Stimulated activated CD8-positive, alpha-beta memory T cell treated with anti-CD3 and anti-CD28 coated beads, Interleukin-7, amount 100 ng/mL, for 24 hours (primary cell): ENCODE measurements at places on chromosomes 13 and 19.

GRCh38 chr13:66915596-66916185 is 314.4 kb downstream of the PCDH9 start:
- no peak for DNase-seq

- DNase-seq: no peak
Measured at GRCh38 chr19:45477713-45478453, 10.1 kb downstream of the FOSB start.

DNA sequence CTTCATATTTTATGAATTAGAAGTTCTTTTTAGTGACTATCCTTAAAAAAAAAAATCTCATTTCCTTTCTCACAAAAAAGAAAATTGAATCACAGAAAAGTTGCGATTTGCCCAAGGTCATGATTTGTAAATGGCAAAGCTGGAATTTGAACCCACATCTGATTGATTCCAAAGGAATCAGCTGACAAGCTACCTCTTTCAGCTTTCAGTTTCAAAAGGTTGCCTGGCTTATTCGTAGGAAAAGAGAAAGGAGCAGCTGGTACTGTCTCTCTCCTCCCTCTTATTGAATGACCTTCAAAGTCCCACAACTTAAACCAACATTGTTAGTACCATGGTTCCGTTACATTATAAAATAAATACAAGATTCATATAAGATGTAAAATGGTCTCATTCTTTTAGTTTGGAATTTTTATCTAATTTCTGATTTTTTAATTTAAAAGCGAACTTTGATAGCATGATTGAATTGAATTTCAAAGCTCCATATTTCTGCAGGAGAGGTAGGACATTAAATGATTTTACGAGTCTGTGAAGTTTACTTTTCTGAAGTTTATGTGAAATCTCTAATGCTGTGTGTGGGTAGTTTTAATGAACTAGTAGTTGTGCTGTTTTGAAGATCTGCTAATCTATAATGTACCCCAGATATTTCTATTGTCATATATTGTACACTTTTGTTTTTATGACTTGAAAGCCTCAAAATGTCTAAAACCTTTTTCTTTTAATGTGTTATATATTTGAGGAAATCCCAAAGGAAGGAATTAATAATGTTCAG is 18.5 kb upstream of the KCTD4 start:
- no peak for DNase-seq

- no peak for DNase-seq
Measured at GRCh38 chr13:98374750-98375149, 197.7 kb upstream of the RNF113B start.

DNA sequence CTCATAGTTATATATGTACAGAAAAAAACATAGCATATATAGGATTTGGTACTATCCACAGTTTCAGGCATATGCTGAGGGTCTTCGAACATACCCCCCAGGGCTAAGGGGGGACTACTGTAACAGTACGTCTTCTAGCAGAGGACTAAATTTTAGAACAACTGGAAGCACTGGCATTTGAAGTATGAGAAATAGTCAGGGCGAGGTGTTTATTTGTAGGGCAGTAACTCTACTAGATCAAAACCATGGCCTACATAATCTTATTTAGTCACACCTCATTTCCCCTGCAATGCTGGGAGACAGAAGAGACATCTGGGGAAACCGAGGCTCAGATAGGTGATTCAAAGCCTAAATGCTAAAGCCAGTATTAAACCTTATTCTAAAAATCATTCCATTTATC is 245.6 kb downstream of the DCT start:
- no peak for DNase-seq

- DNase-seq: no peak
Measured at GRCh38 chr13:106918557-106918860, 350.6 kb upstream of the ARGLU1 start.

GRCh38 chr19:33766623-33767022 is 30.0 kb upstream of the KCTD15 start:
- DNase-seq: no peak

DNA sequence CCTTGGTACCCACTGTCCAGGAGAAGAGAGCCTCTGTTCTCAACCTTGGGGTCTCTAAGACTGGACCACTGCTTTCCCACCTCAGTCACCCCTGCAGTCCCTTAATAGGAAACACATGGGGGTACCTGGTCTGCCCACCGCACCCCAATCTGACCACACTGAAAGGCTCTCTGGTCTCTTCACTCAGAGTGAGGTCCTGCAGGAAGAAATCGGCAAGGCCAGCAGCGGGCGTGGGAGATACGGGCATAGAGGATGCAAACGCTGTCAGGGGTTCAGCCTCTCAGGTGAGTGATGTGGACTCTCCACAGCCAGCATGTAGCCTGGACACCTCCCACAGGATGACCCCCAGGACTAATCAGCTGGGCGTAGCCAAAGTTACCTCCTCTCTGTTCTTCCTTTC is 3.5 kb downstream of the SIGLEC9 start:
- DNase-seq: no peak

- DNase-seq: no peak
Measured at GRCh38 chr19:57068921-57069697, 50.7 kb upstream of the USP29 start.

DNA sequence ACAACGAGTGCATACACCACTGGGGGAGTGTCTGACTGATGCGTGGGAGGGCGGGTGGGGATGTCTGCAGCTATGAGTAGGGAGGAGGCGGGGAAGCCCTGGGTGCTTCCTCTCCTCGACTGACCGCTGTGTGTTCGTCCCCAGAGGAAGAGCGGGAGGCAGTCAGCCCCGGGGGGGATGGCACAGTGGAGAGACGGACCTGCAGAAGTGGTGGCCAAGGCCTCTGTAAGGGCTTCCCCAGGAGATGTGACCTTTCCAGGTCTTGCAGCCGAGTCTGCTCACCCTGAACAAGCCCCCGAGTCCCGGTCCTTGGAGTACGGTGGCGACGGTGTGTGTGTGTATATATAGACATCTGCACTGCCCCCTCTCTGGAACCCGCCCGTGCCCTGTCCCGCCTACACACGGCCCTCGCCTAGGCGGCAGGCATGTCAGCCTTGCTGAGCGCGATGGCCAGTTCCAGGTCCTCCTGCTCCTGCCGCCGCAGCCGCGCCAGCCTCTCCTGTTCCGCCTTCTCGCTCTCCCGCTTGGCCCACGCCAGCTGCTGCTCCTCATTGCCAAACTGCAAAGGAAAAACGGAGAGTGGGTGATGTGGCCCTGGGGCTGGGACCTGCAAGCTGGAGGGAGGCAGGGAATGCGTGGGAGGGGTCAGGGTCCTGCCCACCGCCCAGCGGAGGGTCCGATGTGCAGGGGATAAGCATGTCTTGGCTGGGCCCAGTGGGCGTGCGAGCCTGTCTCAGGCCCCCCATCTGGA is 30.8 kb downstream of the KLF2 start:
- DNase-seq: no peak

DNA sequence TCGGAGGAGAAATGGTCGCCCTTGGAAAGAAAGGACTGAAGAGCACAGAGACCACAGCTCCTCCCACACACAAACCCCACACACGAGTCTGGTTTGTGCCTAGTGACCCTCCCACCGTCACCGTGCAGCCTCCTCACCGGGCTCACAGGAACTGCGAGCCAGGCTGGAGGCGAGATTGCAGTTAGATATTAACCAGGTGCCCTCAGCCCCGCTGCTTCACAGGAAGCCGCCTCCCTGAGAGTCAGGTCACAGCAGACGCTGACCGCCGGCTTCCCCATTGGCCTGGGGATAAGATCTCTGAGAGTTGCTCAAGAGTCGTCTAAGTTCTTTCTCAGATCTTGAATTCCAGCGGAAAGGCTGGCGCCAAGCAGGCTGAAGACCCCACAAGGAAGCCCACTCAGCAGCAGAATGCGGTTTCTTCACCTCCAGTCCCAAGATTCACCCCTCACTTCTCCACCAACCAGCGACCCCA is 870 bp downstream of the ZNF44 start:
- DNase-seq: peak; percentile 24

DNA sequence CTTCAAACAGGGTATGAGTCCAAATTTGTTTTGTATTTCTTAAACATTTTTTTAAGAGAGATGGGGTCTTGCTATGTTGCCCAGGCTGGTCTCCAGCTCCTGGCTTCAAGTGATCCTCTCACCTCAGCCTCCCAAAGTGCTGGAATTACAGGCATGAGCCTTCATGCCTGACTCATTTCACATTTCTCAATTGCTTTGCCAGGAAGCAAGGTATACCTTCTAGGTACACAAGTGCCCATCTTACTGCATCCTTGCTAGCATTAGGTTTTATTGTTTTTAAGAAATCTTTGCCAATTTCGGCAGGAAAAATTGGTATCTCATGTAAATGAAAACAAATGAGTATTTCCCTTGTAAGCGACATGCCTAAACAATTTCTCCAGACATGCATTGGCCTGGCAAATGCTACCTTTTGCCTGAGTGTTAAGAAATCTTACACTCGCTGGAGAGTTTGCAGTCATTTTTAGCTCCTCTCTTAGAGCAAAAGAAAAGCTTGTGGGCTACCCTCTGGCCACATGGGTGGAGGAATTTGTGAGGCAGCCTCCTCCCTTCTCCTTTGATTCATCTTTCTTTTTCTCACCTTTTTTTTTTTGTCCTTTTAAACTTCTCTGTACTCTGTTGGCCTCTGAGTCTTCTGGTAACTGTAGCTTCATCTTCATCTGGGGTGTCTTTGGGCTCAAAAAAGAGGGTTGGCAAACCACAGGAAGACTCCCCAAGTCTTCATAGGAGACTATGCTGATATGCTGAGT is 33.0 kb downstream of the ACTL9 start:
- DNase-seq: no peak

DNA sequence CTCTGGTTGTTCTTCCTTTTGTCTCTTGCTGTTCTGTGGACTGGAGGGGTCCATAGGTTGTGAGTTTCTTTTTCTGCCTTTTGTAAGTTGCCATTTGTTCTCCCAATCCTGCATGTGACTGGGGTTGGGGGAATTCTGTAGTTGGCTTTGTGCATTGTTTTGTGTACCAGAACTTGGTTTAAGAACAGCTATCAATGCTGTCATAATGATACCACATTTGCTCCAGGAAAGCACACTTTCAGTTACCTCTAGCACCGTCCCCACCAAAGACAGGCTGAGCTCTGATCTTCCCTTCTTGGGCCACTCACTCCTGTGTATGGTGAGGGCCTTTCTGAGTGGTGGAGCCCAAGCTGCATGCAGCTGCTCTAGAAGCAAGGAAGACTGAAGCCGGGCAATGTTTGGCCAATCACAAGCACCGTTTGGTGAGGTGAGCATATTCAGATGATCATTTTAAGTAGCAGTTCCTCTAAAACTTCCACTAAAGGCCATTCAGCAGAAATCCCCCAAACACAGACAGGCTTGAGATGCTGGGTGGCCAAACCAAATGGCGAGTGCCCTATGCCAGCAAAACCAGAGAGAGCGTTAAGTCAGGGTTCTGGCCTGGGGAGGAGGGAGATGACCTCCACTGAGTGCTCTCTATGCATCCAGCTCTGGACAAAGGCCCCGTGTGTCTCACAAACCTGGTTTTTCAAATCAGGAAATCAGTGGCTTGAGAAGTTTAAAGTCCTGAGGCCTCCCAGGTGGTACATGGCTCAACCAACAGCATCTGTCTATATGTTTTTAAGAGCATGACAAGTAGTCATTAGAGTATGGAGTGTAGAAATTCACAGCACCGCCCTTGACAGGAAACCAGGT is 120.7 kb upstream of the SPATA13 start:
- DNase-seq: no peak

DNA sequence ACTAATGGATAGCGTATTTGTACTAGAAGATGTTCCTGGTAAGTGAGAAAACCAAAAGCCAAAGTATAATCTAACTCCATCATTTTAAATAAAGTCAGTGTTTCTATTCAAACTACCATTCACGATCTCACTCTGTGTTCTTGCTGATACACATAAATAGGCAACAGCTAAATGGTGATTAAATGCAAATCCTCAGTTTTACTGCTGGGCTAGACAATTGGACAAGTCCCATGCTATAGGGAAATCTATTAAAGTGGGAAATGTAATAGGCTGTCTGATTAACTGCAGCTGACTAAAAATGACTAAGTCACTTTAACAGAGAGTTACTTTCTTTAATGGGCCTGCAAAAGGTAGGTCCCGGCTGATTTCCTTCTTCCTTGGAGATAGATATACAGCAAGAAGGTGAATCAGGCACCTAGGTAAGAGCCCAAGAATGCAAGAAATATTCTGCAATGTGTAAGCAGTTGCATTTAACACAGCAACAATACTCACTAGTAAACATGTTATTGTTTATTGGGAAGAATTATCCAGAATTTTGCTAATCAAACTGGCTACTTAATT is 298.4 kb downstream of the SLITRK6 start:
- no peak for DNase-seq

GRCh38 chr13:112255550-112256120 is 120.5 kb upstream of the SPACA7 start:
- no peak for DNase-seq

DNA sequence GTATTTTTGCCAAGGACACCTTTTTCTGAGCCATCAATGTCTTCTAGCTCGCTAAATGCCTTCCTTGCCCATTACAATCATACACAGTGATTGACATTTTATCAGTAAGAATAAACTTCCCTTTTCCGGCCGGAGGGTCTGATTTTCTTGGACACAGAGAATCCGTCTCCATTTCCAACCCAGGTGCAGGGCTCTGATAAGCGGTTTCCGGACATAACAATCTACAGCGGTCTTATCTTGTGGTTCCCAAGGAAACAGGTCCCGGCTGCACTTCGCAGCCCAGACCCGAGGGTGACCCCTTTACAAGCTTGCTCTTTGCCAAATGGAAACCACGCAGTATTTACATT is 5.1 kb upstream of the ZNF77 start:
- no peak for DNase-seq

GRCh38 chr13:99778500-99778899 is 193.1 kb downstream of the ZIC5 start:
- DNase-seq: no peak

DNA sequence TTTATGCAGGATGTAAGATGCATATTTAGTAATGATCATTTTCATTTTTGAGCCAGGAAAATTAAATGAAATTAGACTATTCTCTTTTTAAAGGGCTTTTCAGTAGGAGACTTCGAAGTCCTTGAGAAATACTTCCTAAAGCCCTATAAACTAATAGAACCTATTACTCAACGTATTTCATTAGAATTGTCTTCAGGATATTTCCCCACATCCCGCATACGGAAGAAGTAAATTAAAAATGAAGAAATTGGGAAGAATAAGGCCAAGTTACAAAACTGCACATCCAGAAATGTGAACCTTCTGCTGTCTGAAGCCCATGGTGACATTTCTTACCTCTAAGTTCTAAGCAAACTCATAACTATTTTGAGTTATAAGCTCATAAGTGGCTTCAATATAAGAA is 66.5 kb downstream of the RXFP2 start:
- no peak for DNase-seq

- DNase-seq: no peak
Measured at GRCh38 chr19:13640611-13641010, 123.7 kb upstream of the MRI1 start.

DNA sequence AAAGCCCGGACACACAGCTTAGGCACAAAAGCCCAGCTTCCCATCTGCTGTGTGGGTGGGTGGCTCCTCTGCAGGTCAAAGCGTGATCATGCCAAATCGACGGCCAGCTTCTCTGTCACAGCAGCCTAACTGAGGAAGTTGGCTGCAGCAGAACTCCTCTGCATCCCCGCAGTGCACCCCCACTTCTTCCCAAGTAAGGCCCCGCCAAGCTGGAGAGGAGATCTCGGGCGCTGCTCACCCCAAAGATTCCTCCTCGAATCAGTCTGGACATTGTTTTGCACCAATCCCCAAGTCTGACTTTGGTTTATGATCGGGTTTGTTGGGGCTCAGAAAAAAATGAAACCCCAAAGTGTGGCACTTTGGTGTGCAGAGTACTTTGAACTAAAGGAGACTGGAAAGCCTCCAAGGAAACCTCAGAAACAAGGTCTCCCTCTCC is 19.7 kb upstream of the CPB2 start:
- no peak for DNase-seq
